Stimulated activated CD8-positive, alpha-beta memory T cell treated with anti-CD3 and anti-CD28 coated beads, Interleukin-7, amount 100 ng/mL, for 1 hour (primary cell): ENCODE measurements at places on chromosomes 3 and 15.

DNA sequence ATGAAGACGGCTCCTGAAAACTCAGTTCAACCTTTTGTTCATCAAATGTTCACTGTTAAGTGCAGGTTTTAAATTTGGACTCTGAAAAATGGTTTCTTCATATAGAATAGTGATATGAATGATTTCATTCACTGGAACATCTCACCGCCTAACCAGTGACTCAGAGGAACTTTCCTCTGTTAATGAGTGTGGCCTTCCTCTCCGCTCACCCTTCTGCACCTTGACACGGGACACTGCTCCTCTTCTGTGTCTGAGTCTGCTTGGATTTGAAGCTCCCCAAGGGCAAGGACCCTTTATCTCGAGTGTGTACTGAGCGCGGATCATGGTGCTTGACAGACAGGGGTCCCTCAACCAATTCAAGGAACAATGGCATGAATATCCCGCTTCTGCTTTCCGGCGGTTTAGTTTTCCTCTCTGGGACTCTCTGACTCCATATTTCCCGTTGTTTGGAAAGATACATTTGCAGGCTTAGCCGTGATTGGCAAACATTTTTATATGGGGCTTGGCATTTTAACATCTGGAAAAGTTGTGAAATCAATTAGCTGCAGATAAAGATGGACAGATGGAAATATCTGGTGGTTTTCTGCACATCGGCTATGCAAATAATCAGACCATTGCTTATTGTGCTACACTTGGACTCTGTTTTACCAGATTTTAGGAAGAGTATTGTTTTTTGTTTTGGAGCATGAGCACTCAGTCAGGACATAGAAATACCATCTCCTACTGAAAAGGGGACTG lies 20.9 kb downstream of the KBTBD8 start:
- DNase-seq: no peak

- no peak for DNase-seq
These were observed 28.5 kb upstream of the CFAP161 start for GRCh38 chr15:81105545-81105944.

DNA sequence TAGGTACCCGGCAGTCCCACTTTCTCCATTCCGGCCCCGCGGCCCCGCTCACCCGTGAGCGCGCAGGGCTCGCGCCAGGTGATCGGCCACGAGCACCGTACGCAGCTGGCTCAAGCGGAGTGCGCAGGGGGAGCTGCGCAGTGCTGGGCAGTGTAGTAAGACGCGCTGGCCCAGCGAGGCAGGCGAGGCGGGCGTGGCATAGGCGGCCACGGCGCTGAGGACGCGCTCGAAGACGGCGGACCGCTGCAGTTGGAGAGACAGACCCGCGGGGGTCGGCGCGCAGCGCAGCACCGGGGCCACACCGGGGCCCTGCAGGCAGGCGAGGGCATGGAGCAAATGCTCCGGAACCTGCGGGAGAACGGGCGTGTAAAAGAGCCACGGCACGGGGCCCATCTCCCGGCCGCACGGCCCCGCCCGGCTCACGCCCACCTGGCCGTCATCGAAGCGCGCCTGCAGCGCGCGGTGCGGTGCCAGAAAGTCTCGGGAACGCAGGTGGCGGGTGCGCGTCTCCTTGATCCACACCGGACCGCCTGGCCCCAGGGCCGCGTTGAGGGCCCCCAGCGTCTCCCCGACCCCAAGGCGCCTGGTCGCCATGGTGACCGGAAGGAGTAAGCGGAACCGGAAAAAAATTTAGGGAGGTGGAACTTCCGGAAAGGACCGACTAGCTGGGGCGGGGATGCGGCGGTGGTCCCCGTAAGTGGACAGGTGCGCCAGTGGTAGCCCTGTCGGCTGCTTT lies at the start of gene DALRD3:
TSS of gene DALRD3 (minus strand) at position 610 of the 736 bp plus-strand sequence. CDS start at position 594, 16 bp downstream.
- peak; percentile 32 for DNase-seq

DNA sequence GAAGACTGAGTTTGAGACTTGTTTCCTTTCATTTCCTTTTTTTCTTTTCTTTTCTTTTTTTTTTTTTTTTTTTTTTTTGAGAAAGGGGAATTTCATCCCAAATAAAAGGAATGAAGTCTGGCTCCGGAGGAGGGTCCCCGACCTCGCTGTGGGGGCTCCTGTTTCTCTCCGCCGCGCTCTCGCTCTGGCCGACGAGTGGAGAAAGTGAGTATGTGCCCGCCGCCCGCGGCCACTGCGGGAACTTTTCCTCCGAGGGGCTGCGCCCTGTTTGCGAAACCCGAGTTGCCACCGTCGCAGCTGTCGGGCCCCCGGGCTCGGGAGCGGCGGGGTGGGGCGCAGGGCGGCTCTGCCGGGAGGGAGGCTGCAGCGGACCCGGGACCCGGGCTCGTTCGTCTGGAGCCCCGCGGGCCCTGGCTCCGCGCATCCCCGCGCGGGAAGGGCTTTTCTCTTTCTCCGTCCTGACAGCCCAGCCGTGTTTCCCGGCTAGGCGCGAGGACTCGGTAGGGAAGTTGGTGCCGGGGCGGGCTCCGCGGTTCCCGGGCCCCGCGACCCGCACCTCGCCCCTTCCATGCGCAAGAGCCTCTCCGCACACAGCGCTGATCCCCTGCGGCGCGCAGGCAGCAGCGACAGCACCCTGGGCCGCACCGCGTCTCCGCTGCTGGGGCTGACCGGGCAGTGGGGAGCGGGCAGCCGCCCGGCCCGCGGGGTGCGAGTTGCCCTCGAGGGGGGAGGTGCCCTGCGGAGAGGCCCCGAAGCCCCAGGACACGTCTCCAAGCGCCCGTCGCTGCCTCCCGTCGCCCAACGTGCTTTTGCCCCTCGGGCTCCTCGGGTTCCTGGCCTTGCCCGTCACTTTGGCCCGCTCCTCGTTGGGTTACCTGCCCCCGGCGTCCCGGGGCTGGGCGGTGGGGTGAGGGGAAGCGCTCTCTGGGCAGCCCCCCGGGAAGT lies 1.4 kb downstream of the IGF1R start:
- DNase-seq: no peak

GRCh38 chr3:111954228-111954990 lies 24.4 kb upstream of the ABHD10 start:
- no peak for DNase-seq

DNA sequence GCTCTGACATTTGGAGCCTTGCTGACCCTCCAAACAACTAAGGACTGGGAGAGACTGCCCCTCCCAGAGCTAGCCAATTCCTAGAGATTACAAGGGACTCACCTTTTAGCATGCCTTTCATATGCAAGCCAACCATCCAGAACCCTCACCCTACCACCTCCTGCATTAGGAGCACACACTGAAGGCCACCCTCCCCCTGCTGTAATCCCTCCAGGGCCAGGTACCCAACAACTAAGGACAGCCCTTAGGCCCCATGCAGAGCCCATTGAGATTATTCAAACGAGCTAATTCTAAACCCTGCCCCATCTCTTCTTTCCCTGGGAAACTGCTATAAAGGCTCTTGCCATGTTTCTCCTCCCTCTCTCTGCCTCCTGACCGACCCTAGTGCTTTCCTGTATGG lies 352.6 kb downstream of the ERC2 start:
- DNase-seq: no peak

- no peak for DNase-seq
These were observed 48.1 kb upstream of the XXYLT1 start for GRCh38 chr3:195319060-195319459.

GRCh38 chr15:45179221-45179985 lies 8.4 kb downstream of the SHF start:
- no peak for DNase-seq
